ENCODE measurements at places on chromosomes 13 and 19. TPM values are rescaled to one million over a fixed set of nuclear protein-coding genes. Genes with fewer than 3 reads are reported as not detected.

GRCh38 chr19:7196763-7197118 is 97.5 kb downstream of the INSR start:
- DNase-seq = no peak

DNA sequence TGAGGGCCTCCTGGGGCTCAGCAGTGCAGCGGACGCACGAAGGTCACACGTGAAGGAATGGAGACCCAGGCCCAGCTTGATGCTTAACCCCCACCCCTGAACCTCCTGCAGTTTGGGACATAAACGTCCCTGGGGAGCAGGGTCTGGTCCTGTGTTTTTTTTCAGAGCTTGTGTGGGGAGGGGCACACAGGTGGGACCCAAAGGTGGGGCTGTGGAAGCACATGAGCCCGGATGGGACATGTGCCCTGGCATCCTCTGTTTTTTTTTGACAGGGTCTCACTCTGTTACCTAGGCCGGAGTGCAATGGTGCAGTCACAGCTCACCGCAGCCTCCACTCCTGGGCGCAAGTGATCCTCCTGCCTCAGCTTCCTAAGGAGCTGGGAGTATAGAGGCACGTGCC is 20.5 kb downstream of the UBXN6 start:
- DNase-seq = no peak

DNA sequence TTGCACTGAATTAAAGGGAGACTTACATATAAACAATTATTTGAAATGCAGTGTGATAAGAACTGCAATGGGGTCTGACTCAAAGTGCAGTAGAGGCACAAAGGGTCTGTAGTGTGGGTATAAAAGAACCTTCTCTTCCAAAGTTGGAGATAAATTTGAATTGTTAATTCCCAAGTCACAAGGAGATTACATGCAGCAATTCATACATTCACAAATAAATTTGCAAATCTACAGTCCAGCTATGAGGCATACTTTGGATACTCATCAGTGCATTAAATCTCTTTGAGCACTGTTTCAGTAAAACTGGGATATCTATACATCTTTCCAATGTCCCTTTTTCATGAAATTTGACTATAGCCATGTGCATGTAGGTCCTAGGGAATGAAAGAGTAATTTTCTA is 799.4 kb downstream of the PCDH9 start:
- no peak for DNase-seq

Gene TUBB4A
- total RNA-seq = 3.0 TPM

Gene KLF16
- total RNA-seq = 24.6 TPM

Gene APLP1
- total RNA-seq = 0.76 TPM

Gene GPR183
- total RNA-seq = 46.2 TPM

Measured in activated CD4-positive, alpha-beta memory T cell treated with anti-CD3 and anti-CD28 coated beads, Interleukin-2, amount 10 ng/mL, durations not matched to agents 7 days and 5 days (primary cell).